ENCODE measurements at places on chromosomes 5 and 9. TPM values are rescaled to one million over a fixed set of nuclear protein-coding genes. Genes with fewer than 3 reads are reported as not detected.

DNA sequence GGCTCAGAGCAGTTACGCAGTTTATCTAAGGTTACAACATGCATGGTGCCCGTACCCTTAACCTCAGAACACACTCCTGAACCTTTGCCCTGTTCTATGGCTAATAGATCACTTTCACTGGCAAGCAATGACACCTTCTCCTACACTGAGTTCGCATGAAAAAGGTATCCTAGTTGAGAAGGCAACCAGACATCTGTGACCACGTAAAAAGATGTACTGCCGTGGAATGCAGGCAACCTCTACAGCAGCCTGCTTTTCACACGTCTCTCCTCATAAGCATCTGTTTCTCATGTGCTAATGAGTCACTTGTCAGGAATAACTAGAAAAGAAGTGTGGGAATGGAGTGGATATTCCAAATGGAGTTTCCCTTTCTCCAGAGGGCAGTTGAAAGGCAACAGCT lies 71.4 kb downstream of the FBXO38 start:
- H3K4me1 ChIP-seq = no peaks in the 10 kb centered on the region
- H3K36me3 ChIP-seq = no peaks in the 10 kb centered on the region
- H3K27ac ChIP-seq = no peak overlapping the region

DNA sequence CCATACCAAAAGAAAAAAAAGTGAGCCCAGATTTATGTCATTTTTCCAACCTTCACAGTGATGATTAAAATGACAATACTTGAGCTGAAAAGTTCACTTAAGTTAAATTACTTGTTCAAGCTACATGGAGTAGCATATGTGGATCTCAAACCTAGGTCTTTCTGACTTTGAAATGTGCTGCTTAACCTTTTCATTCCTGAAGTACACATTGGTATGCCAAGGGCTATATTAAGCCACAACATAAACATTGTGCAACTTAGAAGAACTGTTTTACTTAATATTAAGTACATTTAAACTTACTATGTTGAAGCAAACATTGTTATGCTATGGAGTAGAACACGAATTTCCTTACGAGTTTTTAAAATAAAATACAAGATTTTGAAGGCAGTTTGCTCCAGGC lies 105.0 kb downstream of the GIN1 start:
- H3K4me1 ChIP-seq = peaks cover 2% of the 10 kb centered on the region
- H3K27me3 ChIP-seq = no peaks in the 10 kb centered on the region
- H3K27ac ChIP-seq = no peak overlapping the region
- H3K36me3 ChIP-seq = peaks cover under 1% of the 10 kb centered on the region

- H3K36me3 ChIP-seq = no peaks in the 10 kb centered on the region
- DNase-seq = no peak
- no peaks in the 10 kb centered on the region for H3K27me3 ChIP-seq
- H3K4me1 ChIP-seq = no peaks in the 10 kb centered on the region
- H3K27ac ChIP-seq = no peak overlapping the region
- no peak overlapping the region for H3K4me3 ChIP-seq
These were observed 51.1 kb downstream of the CCDC192 start for GRCh38 chr5:127754259-127754658.

DNA sequence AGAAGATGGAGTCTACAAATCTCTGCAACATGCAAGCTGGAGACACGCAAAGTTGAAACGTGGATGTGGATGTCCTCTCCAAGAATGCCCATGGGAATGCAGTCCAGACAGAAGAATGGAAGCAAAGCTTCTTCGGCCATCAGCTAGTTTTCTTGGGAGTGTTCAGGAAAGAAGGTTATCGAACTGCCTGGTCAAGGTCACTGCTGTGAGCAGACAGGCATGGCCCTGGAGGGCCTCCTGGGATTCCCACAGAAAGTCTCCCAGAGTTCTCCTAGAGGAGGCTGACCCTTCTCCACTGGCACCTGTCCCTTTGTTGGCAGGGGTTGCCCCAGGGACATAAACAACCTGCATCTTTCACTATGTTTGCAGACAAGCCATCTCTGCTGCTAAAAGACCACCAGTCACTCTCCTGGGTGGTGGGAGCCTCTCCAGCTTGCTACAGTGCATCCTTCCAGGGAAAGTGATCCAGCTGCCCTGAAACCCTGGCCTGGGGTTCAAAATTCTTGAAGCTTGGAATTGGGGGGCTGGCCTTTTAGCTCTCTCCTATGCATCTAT lies 265.8 kb downstream of the SYK start:
- H3K27ac ChIP-seq = no peak overlapping the region
- DNase-seq = no peak
- no peaks in the 10 kb centered on the region for H3K4me1 ChIP-seq
- no peaks in the 10 kb centered on the region for H3K36me3 ChIP-seq
- no peaks in the 10 kb centered on the region for H3K27me3 ChIP-seq

- H3K27ac ChIP-seq = no peak overlapping the region
- H3K4me3 ChIP-seq = no peak overlapping the region
- no peaks in the 10 kb centered on the region for H3K27me3 ChIP-seq
- H3K36me3 ChIP-seq = no peaks in the 10 kb centered on the region
These were observed 19.3 kb downstream of the MOCS2 start for GRCh38 chr5:53090229-53090628.

- no peak for DNase-seq
- H3K27me3 ChIP-seq = no peaks in the 10 kb centered on the region
- H3K4me1 ChIP-seq = no peaks in the 10 kb centered on the region
These were observed 479.4 kb downstream of the CDK5RAP2 start for GRCh38 chr9:120100595-120100994.

Gene DAB2IP
- total RNA-seq = not detected

Gene TMC1
- not detected for total RNA-seq

Gene TBCA
- 93.4 TPM for total RNA-seq

Gene IGFBPL1
- total RNA-seq = not detected
